ENCODE measurements at places on chromosomes 13 and 19.

DNA sequence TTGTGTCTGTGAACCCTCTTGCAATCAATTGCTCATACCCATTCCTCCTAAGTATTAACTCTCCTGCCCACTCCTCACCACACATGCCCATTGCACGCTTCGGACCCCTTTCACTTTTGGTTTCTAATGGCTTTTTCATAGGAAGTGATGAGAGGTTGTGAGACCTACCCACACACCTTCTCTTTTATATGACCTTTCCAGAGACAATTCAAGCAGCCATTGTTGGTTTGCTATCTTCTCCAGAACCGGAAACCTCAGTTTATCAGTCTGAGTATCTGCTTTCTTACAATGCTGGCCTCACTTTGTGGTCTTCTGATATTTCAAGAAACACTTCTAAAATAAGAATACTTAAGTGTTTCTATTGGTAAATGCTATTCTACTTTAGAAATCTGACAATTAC, 1550.8 kb upstream of the SLC10A2 start:
- no peak for DNase-seq

- DNase-seq: no peak
Observed at GRCh38 chr13:102838273-102838672, 7.6 kb upstream of the ERCC5 start.

GRCh38 chr19:4908781-4909155, 533 bp upstream of the UHRF1 start:
- DNase-seq: peak; percentile 26

DNA sequence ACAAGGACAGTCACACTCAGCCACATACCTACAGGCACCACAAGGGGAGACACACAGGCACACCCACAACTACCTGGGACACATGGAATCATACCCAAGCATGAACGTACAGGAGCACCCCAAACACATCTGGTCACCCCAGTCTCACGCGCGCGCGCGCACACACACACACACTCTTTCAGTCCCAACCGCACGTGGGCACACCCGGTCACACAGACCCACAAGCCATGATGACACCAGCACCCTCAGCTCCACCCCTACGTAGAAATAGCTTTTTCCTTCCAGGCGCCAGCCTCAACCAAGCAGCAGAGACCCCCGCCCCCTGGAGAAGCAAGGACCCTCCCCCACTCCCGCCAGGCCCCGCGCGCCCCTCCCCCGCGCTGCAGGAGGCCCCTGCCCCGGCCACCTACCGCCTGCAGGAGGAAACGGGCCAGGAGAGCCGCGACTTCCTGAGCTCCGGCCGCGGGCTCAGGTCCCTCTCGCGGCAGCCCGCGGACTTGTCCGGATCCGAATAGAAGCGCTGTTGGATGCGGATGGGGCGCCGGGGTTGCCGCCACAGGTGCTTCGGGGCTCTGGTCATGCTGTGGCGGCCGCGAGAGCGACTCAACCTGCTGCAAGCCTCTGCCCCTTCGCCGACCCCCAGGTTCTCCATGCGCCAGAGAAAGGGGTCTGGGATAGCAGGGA, 6.4 kb upstream of the PDE4C start:
- DNase-seq: no peak

- DNase-seq: no peak
Observed at GRCh38 chr13:36061054-36061453, 70.1 kb downstream of the DCLK1 start.

DNA sequence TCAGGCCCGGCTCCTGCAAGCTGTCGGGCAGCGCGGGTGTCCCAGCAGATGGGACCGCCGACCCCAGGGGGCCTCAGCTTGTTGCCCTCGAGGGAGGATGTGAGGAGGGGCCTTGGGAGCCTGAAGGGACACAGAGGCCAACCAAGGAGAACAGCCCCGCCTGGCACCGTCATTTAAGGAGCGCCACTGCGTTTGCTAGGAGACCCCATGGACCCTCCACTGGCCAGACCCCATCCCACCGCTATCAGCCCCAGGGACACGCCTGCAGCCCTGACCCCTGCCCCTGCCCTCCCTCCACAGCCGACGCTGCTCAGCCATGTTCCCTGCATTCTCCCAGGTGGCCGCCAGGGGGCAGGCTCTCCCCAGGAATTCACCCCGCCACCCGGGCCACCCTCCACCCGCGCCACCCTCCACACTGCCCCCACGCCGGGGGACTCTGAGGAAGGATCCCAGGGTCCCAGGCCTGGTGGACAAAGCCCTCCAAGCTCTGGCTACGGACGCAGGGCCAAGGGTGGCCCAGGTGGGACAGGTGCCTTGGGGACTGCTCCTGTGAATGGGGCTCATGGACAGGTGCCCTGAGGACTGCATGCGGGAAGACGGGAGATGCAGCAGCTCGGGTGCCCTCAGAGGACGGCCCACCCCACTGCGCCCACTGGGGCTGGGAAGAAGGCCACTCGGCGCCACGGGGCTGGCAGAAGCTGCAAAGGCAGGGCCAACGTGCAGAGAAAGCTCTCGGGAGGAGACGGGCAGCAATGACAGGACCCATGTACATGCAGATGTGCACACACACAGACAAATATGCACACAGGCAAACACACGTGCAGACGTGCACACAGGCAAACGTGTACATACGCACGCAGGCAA, 34.4 kb downstream of the PIP5K1C start:
- peak; percentile 53 for DNase-seq

- DNase-seq: no peak
Observed at GRCh38 chr19:17557466-17557865, 2.0 kb downstream of the COLGALT1 start.

GRCh38 chr13:91659256-91660075, 261.0 kb downstream of the GPC5 start:
- DNase-seq: no peak

- DNase-seq: no peak
Observed at GRCh38 chr13:75353781-75354193, 128.2 kb downstream of the TBC1D4 start.
